ENCODE measurements at places on chromosomes 6 and 20.

DNA sequence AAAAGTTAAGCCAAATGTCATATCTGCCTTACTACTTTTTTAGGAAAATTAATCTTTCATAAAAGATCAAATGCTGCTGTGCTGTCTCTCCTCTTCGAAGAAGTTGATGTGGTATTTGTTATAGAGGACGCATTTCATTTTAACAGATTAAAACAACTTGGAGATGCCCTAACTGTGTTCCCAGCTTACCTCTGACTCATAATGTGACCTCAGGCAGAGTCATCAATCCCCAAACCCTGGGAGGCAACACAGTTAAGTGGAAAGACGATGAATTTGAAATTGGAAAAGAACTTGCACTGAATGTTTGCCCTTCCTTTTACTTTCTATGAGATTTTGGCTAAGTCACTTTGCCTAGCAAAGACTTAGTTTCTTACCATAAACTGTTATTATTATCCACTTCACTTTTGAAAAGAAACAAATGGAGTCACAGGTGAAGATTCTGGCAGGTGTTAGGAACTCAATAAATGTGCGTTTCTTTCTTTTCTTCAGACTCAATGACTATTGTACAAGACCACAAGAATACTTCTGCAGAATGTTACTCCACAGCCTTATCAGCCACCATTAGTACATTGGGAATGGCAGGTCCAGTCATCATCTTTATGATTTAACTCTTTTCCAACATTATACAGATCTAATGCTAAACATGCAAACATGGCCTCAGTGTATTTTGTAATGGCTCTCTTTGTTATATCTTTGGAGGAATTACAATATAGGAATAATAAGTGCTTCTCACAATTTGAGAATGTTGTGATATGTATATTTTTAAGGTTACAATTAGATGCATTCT lies 102.6 kb downstream of the COL21A1 start:
- DNase-seq = no peak

DNA sequence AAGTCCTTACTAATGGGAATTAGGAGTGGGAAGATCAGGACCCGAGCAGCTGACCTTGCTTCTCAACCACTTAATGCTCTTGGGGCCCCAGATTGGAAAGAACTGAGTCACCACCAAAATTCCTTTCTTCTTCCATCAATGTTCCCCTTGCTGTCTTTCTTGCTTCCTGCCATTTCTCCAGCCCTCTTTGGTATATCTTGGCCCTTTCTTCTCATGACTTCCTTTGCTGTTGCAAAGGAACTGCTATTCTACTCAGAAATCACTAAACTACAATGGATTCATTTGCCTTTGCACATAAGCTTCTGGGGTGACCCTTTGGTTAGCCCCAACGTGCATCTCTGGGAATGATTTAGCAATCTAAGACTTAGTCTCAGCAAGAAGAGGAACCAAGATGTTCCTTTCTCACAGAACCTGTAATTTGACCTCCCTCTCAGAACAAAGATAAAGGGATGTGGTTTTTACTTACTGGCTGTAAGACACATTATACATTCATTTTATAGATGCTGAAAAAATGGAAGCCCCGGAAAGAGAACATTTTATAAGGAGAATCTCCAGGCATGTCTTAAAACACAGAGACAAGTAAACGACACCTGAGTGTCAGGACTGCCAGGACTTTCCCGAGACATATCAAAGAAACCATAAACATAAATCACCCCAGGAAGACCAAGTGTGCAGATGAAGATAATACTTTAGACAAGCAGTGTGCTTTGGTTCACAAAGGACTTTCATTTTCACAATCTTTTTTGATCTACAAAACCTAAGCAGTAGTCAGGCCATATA lies 99.0 kb upstream of the TNFAIP3 start:
- no peak for DNase-seq

- DNase-seq = no peak
These were observed 164.8 kb upstream of the GGTLC1 start for GRCh38 chr20:24153101-24154040.

- DNase-seq = no peak
These were observed 18.7 kb upstream of the TRPC4AP start for GRCh38 chr20:35111141-35111888.

- no peak for DNase-seq
These were observed 49.4 kb downstream of the KAT14 start for GRCh38 chr20:18187020-18187419.

DNA sequence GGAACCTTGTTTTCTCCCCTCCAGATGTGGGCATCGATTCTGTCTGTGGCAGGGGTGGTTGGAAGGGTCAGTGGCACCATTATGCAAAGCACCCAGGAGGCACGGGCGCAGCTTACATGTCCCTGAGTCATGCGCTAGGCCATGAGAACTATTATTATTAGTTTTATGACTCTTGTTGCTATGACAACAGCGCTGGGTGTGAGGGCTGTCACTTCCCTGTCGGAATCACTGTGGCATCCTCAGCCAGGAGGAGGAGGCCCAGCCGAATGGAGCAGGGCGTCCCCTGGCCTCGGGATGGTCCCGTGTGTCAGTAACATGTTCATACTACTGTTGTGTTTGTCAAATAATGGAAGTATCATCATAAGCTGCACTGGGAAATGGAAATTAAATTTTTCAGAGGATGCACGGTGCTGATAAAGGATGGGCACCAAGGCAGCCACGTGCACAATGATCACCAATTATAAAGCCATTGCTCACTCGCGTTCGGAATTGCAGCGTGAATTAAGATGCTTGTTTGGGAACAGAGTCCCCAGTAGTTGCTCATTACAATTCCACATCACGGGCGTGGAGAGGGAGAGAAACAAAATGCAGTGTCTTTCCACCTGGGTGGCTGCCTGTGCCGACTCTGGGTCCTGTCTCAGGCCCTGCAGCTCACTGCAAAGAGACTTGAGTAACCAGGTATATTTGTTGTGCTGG lies 247.9 kb downstream of the CDH4 start:
- no peak for DNase-seq

GRCh38 chr6:25027221-25027916 lies 91.6 kb upstream of the RIPOR2 start:
- DNase-seq = no peak

GRCh38 chr20:25195962-25196785 lies 662 bp downstream of the ENTPD6 start:
- peak; percentile 59 for DNase-seq

DNA sequence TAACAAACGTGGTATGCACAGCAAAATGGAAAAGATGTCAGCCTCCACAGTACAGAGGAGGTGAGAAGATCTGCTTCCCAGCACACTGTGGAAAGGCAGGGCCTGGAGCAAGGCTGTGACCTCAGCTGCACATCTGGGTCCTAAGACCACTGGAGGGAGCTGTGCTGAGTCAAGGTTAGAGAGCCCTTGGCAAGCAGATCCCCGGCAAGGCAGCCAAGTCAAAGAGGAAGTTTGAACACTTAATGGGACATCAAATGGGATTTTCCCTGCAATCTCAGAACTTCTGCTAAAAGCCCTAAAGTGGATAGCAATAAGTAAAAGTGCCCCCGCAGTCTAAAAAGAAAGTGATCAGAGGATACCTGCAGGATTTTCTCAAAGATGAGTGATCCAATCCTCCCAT lies 39.5 kb downstream of the UNC5CL start:
- peak; percentile 21 for DNase-seq

- DNase-seq = no peak
These were observed 251.4 kb downstream of the PRL start for GRCh38 chr6:22045261-22045912.

DNA sequence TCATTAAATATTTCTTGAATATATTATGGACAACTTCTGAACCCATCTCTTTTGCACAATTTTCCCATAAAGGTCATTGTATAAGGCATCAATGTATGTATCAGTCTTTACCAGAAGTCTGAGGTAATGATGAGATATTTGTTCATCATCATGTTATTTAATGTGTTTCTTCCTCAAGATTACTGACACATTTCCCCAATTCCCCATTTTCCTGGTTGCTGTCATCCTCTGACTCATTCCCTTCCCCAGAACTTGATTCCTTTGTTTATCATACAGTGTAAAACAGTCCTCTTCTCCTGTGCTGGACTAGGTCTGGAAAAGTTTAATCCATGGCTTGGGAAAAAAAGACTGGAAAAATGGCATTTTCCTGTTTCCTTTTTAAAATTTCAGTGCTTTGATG lies 107.9 kb upstream of the FLRT3 start:
- DNase-seq = no peak

DNA sequence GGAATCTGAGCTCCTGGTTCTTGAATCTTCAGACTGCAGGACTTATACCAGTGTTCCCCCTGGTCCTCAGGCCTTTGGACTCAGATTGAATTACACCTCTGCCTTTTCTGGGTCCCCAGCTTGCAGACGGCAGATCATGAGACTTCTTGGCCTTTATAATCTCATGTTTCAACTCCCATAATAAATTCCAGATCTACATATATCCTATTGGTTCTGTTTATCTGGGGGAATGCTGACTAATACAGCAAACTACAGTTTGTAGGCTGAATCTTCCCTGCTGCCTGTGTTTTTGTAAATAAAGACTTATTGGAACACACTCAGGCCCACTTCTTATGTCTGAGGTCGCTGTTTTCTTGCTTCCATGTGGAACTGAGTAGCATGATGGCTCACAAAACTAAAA lies 184.7 kb downstream of the HDGFL1 start:
- no peak for DNase-seq

DNA sequence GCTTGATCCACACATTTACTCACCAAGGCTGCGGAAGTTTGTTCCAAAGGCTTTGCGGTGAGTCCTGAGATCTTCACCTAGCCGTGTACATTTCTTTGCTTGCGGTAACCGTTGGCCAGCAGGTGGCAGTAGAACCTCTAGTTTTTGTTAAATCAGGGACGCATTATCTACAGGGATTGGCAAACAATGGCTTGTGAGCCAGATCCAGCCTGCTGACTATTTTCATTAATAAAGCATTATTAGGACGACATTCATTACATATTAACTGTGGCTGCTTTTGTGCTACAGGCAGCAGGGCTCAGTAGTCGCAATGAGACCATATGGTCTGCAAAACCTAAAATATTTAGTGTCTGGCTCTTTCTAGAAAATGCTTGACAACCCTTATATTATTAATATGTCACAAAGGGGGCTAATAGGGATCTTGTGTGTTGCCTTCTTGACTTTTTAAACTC lies 174.1 kb downstream of the DOK5 start:
- peak; percentile 25 for DNase-seq

- DNase-seq = no peak
These were observed 114.8 kb downstream of the MOXD1 start for GRCh38 chr6:132286298-132287019.

GRCh38 chr6:39007575-39007974 lies 41.0 kb upstream of the GLP1R start:
- no peak for DNase-seq

GRCh38 chr20:5715071-5715841 lies 34.9 kb upstream of the SHLD1 start:
- DNase-seq = no peak

DNA sequence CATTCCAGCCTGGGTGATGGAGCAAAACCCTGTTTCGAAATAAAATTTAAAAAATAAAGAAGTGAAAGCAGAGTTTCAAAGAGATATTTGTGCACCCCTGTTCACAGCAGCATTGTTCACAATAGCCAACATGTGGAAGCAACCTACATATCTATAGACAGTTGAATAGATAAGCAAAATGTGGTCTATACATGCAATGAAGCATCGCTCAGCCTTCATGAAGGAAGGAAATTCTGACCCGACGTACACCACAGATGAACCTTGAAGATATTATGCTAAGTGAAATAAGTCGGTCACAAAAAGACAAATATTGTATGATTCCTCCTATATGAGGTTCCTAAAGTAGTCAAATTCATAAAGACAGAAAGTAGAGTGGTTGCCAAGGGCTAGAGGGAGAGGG lies 6.5 kb upstream of the NCOA6 start:
- no peak for DNase-seq

DNA sequence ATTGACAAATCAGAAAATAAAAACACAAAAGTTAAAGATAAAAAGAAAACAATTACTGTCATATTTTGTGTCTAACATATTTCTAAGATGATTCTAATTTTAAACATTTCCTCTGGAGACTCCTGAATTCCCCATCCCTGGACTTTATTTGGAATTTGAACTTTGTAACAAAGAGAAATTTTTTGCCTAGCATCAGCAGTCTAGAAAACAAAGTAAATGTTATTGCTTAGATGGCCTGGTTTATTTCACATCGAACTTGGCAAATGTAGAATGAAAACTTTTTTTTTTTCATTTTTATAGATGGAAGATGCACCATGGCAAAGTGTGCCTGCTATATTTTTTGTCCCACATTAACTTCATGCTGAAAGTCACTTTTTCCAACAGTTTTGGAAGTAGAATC lies 159.1 kb downstream of the TBX18 start:
- DNase-seq = no peak

DNA sequence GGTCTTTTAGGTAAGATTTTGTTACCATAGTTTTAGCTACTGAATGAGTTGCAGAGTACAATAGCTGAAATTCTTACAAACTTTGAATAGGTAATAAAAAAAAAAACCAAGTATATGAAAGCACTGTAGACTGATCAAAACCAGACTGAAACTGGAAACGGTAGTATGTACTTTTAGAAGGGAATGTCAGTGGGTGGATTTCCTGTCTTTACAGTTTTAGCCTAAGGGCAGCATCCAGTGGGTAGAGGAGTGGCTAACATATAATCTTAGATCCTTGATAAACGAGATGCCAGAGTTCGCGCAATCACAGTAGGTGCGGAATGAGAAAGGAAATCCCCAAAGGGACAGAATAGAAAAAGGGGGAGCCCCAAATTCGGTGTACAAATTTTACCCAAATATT lies 385.9 kb upstream of the RUNX2 start:
- no peak for DNase-seq

DNA sequence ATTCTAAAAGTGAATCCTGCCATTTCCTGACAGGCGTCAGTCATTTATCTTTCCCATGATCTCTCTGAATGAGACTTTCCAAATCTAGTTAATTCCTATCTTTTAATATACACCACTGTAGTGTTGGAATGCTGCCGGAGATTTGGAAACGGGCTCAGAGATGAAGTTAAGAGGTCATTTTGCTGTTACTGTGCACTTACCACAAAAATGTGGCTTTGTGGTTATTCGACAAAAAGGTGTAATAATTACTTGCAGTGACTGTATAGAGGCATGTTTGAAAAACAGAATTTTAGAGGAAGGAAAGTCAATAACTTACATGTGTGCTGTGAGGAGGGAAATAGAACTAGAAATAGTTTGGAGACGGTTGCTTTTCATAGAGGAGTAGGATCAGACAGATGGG lies 460.2 kb upstream of the BTBD3 start:
- DNase-seq = no peak

DNA sequence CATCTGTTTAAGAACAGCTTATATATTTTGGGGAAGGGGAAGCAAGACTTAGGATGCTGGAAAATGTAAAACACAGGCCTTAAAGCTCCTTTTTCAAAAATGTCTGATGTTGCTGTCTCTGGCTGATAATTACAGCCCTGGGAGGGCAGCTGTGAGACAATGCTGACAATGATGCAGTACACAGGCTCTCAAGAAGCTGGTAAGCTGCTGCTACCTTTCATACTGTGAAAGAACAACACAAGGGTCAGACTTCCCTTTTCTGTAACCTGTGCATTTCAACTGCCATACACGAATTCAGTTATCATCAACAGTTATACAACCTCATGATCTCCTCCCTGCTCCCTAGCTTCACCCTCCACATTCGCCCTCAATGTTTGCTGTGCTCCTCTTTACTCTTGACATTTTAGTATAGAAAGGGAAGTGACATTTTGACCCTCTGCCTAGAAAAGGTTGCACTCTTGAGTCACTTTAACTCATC lies 25.2 kb downstream of the MAP7 start:
- DNase-seq = no peak
